Left ventricle myocardium inferior (tissue), 1 donor: ENCODE measurements at places on chromosomes 7 and 10.

GRCh38 chr10:31918671-31919409 is 9.8 kb downstream of the ARHGAP12 start:
- no peak for DNase-seq

GRCh38 chr7:90759710-90760109 is 163.6 kb downstream of the CDK14 start:
- DNase-seq, result no peak

GRCh38 chr7:150850273-150850672 is 2.0 kb upstream of the AOC1 start:
- DNase-seq, result no peak

DNA sequence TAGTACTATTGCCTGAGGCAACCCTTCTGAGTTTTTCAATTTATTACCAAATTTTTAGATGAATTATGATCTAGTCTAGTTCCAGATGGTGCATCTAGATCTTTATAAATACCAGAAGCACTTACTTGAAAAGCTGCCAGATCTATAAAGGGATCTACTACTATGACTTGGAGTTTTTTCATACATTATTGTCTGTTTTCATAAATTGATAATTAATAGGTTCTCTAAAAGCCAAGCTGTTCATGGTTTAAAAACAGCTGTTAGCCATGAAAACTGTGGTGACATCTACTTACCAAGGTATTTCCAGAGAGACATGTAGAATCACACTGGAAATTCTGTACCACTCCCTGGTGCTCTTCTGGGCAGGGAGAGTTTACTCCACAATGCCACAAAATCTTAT is 786.5 kb upstream of the C7orf33 start:
- no peak for DNase-seq

DNA sequence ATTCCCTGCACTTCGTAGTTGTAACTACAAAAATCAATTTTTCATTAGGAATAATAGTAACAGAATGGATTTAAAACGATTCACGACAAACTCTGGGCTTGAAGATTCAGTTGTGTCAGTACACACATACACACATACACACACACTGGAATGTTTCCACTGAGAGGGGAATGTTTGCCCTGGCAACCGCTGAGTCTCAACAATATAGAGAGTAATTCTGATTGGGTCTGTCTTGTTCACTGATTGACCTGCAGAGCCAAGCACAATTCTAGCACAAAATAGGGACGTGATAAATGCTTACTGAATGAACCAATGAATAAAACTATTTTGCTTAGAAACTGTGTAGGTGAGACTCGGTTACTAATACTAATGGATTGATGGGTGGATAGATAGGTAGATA is 204.4 kb upstream of the CCDC6 start:
- no peak for DNase-seq

DNA sequence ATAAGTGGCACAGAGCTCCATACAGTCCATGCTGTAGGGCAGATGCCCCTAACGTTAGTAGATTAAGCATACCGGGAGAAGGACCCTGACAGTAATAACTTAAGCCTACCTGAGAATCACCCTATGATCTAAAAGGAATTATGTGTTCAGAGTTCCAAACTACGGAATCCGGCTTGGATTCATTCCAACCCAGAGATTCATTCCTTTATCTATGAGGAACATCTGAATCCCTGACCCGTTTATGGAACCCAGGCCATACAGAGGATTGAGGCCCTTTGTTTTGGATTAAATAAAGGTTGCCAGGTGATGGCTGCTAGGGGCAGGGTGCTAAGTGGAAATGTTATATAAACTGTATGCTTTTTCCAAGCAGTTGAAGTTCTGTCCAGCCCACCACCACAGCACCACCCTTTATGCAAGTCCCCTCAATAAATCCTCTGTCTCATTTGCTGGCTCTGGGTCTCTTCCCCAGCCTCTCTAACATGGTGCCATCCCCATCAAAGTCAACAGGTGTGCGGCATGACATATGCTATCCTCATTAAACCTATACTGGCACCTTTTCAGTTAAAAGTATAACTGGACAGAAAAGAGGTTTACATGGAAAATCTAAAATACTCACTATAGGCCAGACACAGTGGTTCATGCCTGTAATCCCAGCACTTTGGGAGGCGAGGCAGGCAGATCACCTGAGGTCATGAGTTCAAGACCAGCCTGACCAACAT is 9.1 kb upstream of the ANAPC16 start:
- no peak for DNase-seq

DNA sequence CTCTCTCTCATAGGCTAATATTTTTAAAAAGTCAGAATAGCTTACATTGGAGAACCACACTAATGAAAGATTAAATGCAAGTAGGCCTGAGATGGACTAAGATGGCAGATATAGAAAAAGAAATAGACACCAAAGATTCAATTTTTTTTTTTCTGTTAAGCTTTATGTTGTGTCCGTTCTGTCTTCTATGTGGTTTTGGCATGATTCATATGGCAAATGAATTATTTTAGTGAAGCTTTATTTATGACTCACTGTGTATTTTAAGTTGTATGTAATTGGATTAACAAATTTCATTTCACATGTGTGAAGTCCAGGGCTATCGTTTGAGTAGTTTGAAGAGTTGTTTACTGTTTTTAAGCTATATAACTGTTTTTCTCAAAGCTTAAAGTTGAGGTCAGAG is 214.8 kb downstream of the CAMK1D start:
- DNase-seq, result no peak

DNA sequence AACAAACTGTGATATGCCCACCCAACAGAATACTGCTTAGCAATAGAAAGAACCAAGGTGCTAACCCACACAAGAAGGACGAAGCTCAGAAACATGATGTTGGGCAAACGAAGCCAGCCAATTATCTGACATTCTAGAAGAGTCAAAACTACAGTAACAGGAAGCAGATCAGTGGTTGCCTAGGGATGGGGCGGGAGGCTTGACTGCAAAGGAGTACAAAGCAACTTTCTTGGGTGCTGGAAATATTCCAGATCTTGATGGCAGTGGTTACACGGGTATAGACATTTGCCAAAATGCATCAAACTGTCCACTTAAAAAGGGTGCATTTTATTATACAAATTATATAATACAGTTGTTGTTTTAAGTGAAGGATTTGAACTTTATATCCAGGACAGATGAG is 41.1 kb upstream of the RET start:
- DNase-seq, result no peak

DNA sequence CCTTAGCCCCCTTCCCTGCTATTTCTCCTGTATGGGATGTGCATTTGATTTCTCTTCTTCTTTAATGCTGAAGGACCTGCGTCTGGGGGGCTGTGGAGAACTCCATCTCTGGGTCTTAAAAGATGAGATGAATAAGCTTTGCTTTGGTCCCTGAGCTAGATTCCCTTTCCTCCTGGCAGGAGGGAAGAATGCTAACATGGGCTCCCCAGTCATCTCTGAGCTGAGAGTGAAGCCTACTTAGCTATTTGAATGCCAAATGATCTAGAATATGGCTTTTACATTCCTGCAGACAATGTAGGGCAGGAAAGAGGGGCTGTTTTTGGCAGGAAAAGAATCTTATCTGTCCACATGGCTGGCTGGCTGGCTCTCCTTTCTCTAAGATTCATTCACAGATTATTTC is 62.6 kb upstream of the EFCAB10 start:
- no peak for DNase-seq

DNA sequence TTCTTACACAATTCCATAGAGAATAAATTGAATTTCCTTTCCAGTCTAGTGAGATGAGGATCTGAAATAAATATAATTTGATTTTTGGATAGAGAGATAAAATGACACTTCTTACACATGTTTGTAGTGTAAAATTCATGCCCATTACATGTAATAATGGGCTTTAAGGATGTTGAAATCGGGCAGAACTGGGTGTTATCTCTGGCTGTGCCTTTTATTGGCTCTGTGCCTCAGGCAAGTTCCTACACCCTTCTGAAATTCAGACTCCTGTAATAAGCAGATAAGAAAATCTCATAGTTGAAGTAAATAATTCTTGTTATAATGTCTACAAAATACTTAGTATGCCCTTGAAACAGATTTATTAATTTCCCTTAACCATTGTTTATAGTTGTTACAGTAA is 125.6 kb downstream of the SEMA3A start:
- DNase-seq, result no peak

DNA sequence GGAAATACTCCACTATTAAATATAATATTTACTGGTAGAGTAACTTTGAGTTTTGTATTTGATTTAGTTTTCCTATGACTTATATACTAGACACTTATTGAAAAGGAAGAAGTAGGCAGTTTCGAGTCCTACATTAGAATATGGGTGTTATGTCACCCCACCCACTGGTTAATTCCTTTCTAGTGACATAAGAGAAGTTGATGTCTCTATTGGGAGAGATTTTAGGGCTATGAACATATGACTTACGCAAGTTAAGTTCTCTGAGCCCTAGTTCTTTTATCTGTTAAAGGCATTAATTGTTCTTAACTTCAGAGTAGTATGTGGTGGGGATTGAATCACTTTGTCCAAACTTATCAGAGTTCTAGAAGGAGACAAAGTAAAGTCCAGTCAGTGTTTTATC is 30.5 kb downstream of the CPED1 start:
- no peak for DNase-seq

GRCh38 chr7:112462236-112462635 is 12.0 kb downstream of the IFRD1 start:
- DNase-seq, result no peak

GRCh38 chr10:27470885-27471284 is 33.2 kb upstream of the RAB18 start:
- DNase-seq, result no peak

GRCh38 chr7:116087291-116087690 is 56.7 kb upstream of the TFEC start:
- no peak for DNase-seq

DNA sequence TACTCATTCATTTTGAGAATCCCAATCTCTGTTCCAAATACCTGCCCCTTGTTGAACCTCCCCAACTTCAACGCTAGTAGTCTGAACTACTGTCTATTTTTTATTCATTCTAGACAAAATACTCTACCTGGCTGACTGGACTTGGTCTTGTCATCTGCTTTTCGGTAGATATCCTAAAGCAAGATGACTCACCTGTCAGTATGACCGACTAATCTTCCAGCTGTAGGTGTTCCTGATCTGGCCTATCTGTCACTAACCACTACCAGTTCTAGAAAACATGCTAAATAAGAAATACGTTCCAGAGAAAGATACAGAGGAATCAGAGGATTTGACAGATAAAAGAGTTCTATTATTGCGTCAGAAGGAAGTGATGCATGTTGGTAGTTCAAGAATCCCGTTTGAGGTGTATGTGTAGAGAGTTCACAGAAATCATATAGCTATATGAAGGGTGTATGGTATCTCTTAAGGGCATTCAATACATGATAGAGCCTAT is 81.1 kb downstream of the IDE start:
- no peak for DNase-seq

DNA sequence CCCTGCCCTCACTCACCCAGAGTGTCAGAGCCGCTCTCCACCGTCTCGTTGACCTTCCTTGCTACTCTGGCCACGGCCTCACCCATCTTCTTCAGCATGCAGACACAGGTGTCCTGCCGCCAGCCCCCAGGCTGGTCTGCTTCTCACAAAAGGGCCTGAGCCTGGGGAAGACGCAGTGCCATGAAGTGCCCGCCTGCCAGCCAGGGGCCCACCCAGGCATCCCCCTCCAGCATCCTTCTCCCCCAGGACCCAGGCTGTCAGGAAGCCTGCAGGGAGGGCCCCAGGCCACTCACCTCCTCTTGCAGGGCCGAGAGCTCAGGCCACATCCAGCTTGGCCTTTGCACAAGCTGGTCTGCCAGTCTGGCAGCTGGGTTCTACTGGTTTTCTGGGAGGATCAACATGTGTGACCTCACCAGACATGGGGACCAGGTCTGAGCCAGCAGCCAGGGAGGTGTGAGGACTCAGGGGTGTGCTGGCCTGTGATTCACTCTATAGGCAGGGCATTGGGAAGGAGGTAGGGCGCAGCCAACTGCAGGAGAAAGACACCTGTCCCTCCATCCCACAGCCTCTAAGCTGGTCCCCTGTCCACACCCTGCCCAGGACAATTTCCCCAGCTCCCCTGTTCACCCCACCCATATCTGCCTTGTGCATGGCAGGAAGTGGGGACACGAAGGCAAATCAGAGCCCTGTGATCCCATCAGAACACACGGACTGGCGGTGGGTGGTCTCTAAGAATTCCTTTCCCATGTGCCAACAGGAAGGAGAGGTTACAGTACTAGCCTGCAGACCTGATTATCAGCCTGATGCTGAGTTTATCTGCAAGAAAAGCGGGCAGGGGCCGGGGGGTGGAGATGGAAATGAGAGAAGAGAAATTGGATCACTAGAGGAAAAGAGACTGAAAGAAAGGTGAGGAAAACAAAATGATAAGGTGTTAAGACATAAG is 5.7 kb downstream of the LRRC20 start:
- DNase-seq, result no peak
